ENCODE measurements at places on chromosomes 7 and 10.

DNA sequence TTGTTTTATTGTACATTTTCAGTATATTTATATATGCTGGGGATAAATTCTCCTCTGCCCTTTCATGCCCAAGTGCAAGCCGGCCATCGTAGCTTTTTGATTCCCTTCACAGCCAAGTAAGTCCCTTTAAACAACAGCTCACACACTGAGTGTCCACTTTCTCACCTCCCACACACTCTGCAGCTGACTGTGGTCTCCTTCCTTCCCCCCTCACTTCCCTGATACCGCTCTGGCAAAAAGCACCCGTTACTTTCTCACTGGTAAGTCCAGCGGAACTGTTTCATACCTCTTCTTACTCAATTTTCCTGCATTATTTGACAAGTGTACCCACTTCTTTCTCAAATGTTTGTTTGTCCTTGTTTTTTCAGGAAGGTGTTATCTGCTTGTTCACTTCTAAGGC, 35.2 kb downstream of the MGAM start:
- DNase-seq, result no peak

DNA sequence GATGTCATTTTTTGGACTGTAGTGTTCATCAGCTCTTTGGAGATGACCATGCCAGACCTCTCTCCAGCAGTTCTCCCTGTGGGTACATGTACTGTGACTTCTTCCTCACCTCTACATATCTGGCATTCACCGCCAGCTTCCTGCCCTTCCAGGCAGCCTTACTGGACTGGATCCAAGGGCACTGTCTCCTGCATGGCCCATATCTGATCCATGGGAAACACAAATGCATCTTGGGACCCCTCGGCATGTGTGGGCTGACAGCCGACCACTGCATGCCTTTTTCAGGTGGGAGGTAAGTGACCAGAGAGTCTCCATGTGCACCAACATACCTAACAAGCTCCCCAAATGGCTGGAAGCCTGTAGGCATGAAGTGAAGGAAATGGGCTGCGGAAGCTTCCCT, 3.9 kb upstream of the BLVRA start:
- no peak for DNase-seq

GRCh38 chr10:28566458-28567015, 33.6 kb downstream of the WAC start:
- no peak for DNase-seq

DNA sequence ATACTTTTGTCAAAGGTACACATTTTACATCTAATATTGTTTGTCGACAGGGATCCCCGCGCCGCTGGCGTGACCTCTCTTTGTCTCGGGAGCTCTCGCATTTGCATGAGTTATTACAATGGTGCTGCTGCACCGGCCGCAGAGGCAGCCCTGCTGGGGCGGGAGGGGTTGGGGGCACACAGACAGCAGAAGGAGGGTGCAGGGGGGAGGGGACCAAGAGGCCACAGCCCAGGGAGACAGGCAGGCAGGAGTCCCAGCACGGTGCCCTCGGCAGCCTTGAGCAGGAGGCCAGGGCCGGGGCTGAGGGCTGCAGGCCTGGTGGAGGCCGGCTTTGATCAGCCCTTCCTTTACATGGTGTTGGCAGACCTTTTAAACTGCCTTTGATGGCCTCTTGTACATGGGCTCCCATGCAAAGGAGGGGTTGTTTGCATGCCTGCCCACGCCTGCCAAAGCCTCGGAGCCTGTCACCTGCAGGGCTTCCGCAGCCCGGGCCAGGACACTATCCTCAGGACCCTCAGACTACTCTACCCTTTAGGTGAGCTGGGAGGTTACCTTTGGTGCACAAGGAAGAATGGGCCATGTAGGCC, 95.5 kb downstream of the EBF3 start:
- DNase-seq, result no peak

- DNase-seq, result no peak
Observed at GRCh38 chr7:150317748-150318444, 5.3 kb upstream of the LRRC61 start.

- DNase-seq, result no peak
Observed at GRCh38 chr10:20369863-20370736, 527.0 kb downstream of the NEBL start.

GRCh38 chr10:13371897-13372470, 23.9 kb upstream of the SEPHS1 start:
- DNase-seq, result peak; percentile 41

GRCh38 chr7:103915680-103916357, 73.6 kb downstream of the RELN start:
- no peak for DNase-seq

DNA sequence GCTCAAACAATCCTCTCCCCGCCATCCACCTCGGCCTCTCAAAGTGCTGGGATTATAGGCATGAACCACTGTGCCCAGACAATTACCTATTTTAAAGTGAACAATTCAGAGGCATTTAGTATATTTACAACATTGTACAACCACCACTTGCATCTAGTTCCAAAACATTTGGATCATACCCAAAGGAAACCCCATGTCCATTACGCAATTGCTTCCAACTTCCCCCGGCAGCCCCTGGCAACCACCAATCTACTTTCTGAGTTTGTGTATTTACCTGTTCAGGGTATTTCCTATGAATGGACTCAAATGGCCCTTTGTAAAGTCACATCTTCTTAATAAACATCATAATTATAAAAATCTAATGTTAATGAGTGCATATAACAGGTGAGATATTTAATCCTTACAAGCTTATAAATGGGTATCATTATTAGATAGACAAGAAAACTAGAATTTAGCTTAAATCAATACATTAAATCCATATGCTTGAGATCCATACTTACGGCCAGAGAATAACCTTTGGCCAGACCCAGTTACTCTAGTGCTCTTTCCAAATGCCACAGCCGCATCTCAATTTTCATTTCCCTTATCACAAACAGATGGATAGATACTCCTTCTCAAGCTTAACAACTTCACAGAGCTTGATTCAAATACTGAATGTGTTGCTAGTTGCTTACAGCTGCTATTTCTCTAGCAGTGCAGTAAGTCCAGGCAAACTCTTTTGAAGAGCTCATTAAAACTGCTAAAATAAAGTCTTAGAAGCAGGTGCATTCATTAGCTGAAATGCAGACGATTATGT, 133.4 kb upstream of the MKLN1 start:
- no peak for DNase-seq

GRCh38 chr10:69861251-69862240, 59.8 kb downstream of the COL13A1 start:
- peak; percentile 20 for DNase-seq

GRCh38 chr10:92619368-92619767, 26.4 kb downstream of the KIF11 start:
- no peak for DNase-seq

GRCh38 chr10:14409856-14410458, 79.2 kb upstream of the FRMD4A start:
- DNase-seq, result no peak

- DNase-seq, result no peak
Observed at GRCh38 chr10:119667562-119668328, 16.6 kb downstream of the BAG3 start.

- DNase-seq, result no peak
Observed at GRCh38 chr7:156001496-156002260, 189.4 kb upstream of the SHH start.
